Stimulated activated CD4-positive, alpha-beta T cell treated with anti-CD3 and anti-CD28 coated beads, TNF-alpha, amount 100 ng/mL, for 4 hours (primary cell): ENCODE measurements at places on chromosomes 1 and 21.

DNA sequence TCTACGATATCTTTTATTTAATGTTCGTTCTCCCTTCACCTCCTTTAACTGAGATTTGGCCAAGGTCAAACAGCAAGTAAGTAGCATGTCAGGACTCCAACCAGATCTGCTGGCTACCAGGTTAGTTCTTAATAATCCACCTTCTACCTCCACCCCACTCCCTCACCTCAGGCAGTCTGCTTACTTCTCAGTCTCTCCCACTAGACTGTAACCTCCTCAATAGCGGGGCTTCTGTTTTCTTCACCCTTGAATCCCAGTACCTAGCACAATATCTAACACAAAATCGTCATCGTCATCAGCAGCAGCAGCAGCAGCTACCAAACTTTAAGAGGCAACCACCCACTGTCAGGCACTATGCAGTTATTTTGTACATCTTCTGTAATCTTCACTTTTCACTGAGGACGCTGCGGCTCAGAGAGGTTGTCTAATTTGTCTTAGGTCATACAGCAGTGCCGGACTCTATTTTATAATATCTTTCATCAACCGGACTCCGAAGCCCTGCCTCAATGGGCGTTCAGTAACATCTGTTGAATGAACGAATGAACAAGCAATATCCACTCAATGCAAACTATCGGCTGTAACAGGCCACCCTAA is 859 bp upstream of the MAGI3 start:
- DNase-seq: peak; percentile 1

GRCh38 chr21:21076491-21076890 is 78.3 kb downstream of the NCAM2 start:
- no peak for DNase-seq

DNA sequence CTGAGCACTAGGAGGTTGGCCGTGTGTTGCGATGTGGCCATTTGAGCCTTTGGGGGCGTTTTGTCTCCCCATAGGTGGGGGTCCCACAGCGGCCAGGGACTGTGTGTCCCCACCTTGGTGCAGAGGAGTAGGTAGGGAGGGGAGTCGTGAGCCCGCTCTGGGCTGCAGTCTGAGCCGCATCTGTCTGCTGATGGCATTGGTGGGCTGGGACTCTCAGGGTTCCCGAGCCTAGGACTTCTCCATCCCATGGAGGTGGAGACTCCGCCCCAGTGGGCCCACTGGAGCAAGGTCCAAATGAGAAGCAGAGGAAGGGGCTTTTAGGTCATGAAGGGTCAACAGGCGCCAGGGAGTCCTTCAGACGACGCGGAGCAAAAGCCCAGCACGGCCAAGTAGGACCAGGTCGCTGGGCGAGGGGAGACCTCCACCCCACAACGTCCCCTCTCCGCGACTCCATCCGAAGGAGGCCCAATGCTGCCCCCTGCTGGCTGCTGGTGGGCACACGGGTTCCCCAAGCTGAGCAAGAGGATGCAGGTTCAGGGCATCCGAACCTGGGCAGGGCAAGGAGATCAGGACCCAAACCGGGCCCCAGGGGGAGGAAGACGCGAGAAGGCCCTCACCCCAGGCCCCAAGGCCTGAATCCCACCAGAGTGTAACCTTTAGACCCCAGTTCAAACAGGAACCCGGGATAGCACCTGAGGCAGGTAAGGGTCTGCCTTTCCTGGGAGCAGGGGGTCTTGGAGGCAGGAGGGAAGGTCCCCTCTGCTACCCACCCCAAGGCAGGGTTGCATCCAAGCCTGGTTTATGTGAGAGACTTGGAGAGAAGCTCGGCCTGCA is 14.9 kb downstream of the TTC34 start:
- DNase-seq: peak; percentile 69

DNA sequence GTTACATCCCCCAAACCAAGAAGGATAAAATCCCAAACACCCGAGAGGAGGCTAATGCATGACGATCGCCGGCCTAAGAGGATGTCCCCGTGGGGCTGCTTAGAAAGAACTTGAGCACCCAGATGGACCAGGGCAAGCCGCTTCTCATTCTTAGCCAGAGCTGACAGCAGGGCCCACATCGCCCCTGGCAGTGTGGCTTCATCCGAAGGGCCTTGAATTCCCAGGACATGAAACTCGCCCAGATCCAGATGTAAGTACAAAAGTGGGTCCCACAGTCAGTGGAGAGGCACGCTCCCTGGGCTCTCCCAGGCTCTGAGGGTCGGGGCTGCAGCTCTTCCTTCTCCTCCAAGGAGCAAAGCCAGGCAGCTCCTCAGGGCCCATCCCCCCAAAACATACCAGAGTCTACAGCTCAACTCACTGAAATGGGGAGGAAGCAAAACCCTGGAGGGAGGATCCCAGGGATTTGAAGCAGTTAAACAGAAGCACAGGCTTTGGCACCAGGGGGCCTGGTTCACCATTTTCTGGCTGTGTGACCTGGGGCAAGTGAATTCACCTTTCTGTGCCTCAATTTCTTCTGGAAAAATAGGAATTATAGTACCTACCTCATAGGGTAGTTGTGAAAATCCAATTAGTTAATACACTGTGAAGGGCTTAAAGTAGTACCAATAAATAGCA is 85.6 kb downstream of the MAN1C1 start:
- no peak for DNase-seq

- no peak for DNase-seq
Observed at GRCh38 chr1:59595774-59596173, 219.0 kb upstream of the HOOK1 start.

DNA sequence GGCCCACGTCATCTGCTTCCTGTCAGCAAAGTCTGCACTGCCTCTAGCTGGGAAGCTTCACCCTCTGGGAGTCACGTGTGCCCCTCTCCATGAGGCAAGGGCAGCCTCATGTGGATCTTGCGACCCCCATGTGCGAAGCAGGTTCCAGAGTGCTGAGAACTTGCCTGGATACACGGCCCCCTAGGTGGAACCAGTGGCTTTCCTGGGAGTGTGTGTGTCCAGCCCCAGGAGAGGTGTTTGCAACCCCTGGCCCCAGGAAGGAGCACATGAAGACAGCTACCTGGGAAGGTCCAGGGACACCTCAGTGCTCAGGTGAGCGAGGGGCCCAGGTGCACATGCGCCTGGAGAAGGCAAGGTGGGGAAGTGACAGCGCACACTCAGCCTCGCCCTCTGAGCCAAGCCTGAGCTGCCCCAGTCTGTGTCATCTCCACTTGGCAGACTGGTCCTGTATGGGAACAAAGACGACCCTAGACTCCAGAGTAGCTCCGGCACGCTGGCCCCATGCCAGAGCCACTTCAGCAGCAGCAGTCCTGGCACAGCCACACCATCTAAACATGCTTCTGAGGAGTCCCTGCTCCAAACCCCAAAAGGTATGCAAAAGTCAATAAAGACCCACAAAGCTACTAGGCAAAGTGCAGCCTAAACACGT is 8.9 kb downstream of the LSS start:
- DNase-seq: no peak

- DNase-seq: no peak
Observed at GRCh38 chr1:209696673-209697072, 8.0 kb upstream of the HSD11B1 start.

GRCh38 chr21:15966231-15966630 is 236.4 kb downstream of the USP25 start:
- no peak for DNase-seq

- DNase-seq: no peak
Observed at GRCh38 chr1:175564119-175564518, 179.3 kb downstream of the TNR start.

DNA sequence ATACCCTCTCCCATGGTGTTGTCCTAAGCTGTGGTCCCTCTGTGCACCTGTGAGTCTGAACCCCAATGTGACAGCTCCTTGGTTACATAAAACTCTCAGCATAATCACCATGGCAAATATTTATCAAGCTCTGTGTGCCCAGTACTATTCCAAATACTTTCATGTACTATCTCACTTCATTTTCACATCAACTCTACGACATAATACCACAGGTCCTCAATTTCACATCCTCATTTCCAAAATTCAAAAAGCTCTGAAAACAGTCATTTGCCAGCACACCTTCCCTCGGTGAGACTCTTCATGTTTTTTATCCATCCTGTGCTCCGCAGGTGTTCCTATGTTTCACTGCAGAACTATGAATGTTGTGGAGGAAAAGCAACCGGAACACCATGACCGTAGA is 12.4 kb upstream of the CREG1 start:
- no peak for DNase-seq

DNA sequence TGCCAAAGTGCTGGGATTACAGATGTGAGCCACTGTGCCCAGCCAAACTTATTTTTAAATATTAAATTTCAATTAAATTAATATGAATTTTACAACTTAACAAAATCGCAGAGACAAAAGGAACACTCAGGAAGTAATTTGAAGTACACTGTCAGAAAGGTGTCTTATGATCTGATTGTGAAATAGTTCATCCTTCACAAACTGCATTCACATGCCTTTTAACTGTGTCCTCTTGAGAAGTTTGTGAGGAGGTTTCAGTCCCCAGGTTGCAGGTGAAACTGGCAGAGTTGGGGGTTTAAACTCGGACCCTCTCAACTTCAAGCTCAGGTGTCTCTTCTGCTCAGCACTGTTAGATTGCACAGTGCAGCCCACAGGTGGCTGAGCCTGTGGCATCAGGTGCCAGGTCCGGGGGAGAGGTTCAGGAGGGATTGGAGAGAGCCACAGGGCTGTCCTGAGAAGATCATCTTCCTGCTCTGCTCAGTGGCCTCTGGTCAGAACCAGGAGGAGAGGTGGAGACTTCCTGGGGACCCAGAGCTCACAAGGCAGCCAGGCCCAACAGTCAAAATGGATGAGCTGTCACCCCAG is 152.3 kb upstream of the RAB4A start:
- DNase-seq: no peak

DNA sequence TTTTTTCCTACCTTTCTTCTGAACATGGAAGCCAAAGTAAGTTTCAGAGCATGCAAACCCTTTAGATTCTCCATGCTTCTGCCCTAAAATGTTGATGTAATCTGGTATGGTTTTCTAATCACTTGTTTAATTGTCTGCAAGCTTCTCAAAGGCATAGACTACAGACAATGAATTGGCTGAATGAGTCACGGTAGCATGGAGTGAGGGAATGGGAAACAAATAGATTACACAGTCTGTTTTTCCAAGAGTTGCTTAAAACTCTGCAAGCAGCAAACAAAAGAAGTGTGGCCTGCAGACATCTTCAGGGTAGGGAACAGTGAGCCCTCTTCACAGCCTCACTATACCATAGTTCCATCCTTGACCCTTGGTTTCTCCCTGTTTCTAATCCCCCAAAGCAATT is 326.0 kb downstream of the BARHL2 start:
- no peak for DNase-seq

GRCh38 chr1:100300691-100301090 is 34.7 kb downstream of the RTCA start:
- DNase-seq: no peak

- no peak for DNase-seq
Observed at GRCh38 chr1:223811634-223812101, 34.1 kb downstream of the TP53BP2 start.

- no peak for DNase-seq
Observed at GRCh38 chr1:23019863-23020625, 776 bp downstream of the KDM1A start.

- no peak for DNase-seq
Observed at GRCh38 chr1:233452724-233453123, 125.2 kb downstream of the MAP3K21 start.

- DNase-seq: no peak
Observed at GRCh38 chr1:213656039-213656438, 331.7 kb upstream of the PROX1 start.

GRCh38 chr1:219227360-219228057 is 53.8 kb downstream of the LYPLAL1 start:
- DNase-seq: no peak

- DNase-seq: no peak
Observed at GRCh38 chr1:151860504-151861187, 7.1 kb upstream of the THEM5 start.

DNA sequence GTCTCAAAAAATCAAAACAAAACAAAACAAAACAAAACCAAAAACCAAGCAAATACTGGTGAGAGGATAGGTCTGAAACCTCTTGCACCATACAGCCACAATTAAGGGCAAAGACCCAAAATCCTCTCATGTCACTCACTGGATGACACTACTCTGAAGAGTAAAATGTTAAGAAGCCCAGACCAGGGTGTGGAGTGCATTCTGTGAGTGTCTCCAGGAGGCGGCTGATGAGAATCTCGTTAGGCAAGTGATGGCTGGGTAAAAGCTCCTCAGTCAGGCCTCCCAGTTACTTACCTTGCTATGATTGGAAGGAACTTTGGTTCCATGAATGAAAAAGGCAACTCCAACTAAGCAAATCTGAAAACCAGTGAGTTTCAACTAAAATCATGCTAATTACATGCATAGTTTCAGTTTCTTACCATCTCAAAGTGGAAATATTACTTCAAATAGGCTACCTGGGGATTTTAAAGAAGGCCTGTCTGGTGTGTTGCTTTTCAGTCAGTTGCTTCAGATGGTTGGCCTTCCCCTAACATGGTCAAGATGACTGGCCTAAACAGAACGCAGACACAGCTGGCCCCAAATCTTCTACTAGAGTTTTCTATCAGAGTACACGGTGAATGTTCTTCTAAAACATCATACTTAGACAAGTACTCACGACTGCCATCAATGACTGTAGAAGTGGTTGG is 95.1 kb downstream of the KIAA0319L start:
- no peak for DNase-seq

DNA sequence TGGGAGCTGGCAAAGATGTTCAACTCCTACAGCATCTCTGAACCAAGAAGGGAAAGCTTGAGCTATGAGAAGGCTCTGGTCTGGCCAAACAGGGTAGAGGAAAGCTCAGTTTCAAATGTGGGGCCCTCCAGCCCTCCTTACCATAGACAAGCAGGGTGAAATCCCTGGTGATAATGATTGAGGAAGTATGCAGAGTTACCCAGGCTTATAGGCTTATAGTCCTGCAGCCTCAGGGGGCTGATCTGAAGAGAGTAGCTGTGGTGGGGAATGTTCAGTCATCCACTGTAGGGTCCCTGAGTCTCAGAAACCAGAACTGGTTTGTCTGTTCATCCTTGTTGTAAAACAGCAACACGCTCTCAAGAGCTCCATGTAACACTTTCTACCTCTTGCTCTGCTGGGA is 19.8 kb upstream of the LY9 start:
- no peak for DNase-seq

DNA sequence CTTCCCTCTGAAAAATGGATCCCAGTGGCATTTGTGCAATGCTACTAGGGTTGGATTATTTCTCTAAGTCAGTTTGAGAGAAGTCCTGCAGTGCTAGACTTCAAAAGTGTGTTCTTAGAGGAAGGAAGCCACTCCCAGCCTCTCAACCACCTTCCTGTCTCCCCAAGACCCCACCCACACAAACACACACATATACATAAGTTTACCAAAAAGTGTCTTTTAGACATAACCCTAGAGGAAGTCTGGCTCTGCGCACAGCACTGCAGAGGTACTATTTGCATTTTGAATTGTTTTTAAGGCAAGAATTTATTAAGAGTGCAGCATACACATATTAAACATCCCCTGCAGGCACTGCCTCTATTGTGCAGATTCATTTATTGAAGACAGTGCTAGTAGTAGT is 127.3 kb downstream of the HHIPL2 start:
- no peak for DNase-seq

DNA sequence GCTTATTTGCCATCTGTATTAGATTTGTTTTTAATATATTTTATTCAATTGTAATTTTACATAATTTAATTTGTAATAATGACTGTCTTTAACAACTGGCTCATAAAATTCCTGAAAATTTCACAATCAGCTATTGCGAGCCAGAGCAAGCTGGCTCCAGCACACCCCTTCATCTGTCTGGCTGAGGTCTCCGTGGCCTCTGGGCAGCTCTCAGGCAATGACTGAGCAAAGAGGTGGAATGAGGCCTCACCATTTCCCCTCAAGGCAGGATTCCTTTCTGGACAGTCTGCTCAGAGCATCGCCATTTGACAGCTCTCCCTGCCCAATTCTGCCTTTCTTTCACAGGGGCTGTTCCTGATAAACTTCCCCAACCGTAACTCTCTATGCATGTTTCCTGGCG is 5.8 kb upstream of the KANK4 start:
- no peak for DNase-seq
